Caudate nucleus (tissue), 63 donors: ENCODE measurements at places on chromosomes 16 and 17.

DNA sequence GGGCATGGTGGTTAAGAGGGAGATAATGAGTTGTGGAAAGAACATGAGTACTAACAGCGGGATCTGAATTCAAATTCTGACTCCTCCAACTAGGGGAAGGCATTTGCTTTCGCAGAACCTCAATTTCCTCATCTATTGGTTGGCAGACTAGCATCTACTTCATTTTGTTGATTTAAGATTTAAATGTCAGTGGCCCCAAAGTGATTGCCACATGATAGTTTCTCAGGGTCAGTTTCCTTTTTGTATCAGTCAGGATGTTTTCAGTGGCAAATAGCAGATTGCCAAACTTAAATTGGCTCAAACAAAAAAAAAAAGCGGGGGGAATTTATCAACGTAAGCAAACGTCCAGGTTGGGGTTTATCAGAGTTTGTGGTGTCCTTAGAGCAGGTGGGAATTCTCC lies 25.1 kb upstream of the NOS2 start:
- no peak for DNase-seq

GRCh38 chr16:11045846-11046245 lies 101.5 kb downstream of the CLEC16A start:
- no peak for DNase-seq

DNA sequence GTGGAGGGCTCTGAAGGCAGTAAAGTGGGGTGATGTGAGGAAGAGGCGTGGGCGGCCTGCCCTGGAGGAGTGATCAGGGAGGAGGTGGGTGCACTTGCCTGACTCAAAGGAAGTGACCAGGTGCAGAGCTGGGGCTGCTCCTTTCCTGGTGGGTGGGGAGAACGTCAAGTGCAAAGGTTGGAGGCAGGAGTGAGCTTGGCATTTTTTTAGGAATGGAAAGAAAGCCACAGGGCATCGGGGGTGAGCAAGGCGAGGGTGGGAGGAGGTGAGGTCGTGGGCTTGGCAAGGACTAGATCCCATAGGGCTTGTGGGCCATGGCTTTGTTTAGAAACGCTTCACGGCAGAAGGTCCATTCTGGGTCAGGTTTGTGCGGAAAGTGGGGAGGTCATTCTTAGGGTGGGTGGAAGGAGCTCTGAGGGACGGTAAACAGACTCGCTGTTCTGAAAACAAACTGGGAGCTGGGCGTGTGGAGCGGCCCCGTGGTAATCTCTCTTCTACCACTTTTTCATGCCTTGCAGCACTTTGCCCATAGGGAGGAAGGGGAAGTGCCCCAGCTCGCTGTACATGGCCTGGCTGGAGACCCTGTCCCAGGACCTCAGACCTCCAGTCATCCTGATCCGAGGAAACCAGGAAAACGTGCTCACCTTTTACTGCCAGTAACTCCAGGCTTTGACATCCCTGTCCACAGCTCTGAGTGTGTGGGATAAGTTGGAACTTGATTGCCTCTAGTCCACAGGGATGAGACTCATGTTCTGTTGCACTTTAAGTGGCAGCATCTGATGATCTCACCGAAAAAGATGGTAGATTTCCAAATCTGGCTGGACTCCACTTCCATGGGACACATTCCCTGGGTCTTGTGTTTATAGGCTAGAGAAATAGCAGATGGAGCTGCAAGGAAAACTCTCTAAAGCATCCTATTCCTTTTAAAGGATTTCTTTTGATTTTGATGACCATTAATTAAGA lies 18.9 kb upstream of the HERPUD1 start:
- DNase-seq: no peak

DNA sequence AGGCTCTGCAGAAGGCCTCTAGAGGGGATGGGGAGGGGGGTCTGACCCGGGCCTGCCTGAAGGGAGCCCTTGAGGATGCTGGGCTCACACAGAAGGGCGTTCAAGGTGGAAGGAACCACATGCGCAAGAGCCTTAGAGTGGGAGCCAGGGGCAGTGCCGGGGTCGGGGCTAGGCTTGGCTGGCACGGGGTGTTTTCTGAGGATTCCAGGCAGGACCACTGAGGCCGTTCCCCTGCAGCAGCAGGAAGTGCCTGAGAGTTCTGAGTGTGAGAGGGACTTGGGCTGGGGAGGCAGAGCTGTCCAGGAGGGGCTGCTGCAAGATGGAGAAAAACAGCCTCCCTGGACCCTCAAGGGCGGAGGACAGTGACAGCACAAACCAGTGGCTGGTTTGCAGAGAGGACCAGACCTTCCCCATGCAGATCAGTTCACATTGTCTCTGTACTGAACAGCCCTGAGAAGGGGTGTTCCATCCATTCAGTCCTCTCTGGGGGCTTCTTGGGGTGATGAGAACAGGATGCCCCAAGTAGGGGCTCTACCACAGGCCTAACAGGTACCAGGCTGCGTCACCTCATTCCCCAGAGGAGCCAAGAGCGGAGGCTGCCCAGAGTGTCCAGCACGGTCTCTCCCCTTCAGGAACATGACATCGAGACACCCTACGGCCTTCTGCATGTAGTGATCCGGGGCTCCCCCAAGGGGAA lies 3.4 kb downstream of the NDRG4 start:
- DNase-seq: no peak

- DNase-seq: no peak
These were observed 66.3 kb downstream of the CACNG1 start for GRCh38 chr17:67110619-67111018.

DNA sequence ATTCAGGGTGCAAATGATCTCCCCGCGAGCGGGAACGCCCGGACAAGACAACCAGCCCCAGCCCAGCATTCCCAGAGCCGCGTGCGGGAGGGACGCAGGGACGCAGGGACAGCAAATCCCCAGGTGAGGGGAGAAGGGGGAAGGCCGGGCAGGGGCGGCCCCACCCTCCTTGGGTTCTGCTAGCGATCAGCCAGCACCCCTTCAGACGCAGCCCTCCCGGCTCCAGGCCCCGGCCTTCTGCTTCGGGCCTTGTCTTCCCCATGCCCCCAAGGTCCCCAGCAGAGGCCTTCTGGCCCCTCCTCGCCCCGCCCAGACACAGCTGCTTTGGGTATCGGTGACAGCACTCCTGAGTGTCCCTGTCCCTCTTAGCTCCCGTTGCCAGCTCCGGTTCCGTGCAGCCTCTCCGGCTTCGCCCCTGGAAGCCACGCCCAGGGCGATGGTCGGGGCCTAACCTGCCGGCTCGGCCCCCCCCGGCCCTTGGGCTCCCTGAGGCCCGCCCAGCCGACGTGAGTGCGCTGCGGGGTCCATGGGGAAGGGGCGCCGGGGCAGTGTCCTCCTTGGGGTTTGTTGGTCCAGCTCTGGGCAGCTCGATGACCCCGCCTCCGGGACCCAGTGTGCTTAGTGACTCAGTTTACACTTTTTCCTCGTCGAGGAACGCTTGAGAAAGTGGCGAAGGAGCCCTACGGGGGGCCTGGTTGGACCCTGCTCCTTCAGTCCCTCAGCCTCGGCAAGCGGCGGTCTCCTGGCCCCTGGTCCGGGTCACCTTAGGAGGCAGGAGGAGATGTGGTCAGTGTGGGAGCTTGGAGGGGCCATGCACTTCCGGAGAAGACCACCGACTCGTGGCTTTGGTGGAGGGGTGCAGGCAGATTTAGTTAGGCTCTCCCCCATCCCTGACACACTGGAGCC lies 50.5 kb upstream of the AMZ2 start:
- DNase-seq: no peak

DNA sequence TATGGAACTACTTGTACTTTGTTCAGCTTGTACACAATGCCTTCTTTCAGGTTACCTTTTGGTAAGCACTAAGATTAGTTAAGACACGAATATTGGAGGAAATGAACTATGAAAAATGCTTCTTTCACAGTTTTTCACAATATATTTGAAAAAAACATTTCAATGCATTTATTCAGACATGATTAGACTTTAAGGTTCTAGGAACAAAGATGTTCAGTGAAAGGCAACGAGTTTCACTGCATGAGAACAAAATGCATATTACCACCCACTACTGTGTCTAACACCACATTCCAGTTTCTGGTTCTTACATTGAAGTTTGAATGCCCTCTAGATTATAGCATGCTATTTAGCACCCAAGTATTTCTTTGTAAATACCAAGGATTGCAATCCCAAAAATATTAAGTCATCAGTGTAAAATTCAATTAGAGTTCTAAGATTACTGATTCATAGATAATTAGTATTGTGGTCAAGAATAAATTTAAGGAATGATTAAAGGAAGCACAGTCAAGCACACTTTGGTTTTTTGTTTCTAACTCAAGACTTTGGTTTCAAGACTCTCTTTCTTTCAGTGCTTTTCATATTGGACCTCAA lies 261.7 kb downstream of the CEP112 start:
- no peak for DNase-seq

DNA sequence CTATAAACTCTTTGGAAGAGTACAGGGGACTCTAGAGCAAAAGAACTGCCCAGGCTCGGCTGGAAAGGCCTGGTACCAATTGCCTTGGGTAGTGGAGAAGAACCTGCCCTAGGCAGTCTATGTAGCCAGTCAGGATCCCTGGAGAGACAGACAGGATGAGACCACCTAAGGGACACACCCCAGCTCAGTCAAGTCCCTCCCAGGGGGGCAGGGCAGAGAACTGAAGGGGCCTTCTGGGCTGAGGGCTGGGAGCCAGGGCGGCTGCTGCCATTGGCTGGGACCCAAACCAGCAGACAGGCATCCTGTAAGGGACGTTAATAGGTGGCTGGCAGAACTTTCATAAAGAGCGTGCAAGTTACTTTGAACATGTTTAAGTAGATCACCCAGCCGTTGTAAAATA lies 12.8 kb upstream of the SLC38A8 start:
- no peak for DNase-seq

- DNase-seq: no peak
These were observed 3.4 kb upstream of the NLRC5 start for GRCh38 chr16:56985962-56986360.

- DNase-seq: no peak
These were observed 401 bp downstream of the NXN start for GRCh38 chr17:979212-979538.

DNA sequence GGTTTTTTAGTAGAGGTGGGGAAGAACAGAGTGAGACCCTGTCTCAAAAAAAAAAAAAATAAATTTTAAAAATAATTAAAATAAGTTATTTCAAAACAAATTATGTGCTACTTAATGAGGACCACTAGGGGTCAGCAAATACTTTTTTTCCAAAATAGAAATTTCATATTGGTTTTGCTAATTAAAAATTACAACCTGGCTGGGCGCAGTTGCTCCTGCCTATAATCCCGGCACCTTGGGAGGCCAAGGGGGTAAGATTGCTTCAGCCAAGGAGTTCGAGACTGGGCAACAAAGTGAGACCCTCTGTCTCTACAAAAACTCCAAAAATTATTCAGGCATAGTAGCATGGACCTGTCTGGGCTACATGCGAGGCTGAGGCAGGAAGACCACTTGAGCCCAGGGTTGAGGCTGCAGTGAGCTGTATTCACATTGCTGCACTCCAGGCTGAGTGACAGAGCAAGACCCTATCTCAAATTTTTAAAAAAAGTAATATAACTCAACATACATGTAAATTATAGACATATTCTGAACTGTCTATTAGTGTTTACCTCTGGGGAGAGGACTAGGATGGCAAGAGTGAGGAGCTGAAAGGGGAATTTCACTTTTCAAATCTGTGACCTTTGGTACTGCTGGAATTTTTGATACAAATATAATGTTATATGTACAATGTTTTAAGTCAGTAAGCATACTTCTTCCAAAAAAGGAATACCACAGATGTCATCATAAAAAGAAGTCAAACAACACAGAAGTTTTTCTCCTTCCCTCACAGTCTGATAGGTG lies 8.1 kb downstream of the MEIOB start:
- no peak for DNase-seq

GRCh38 chr16:77916111-77916510 lies 106.2 kb upstream of the CLEC3A start:
- no peak for DNase-seq

GRCh38 chr17:36756695-36757094 lies 155.3 kb downstream of the MRM1 start:
- no peak for DNase-seq

- DNase-seq: no peak
These were observed 25.6 kb downstream of the METTL9 start for GRCh38 chr16:21625026-21625425.

GRCh38 chr16:53822936-53823529 lies 119.1 kb downstream of the FTO start:
- DNase-seq: no peak

- no peak for DNase-seq
These were observed 7.0 kb downstream of the FBF1 start for GRCh38 chr17:75933808-75934207.

- DNase-seq: no peak
These were observed 27.4 kb upstream of the NAGLU start for GRCh38 chr17:42508426-42509165.

GRCh38 chr17:82389379-82389778 lies 17.8 kb downstream of the UTS2R start:
- DNase-seq: no peak

GRCh38 chr16:87033541-87034300 lies 283.5 kb downstream of the C16orf95 start:
- DNase-seq: no peak

- no peak for DNase-seq
These were observed 2.2 kb downstream of the GALNS start for GRCh38 chr16:88854306-88855111.

DNA sequence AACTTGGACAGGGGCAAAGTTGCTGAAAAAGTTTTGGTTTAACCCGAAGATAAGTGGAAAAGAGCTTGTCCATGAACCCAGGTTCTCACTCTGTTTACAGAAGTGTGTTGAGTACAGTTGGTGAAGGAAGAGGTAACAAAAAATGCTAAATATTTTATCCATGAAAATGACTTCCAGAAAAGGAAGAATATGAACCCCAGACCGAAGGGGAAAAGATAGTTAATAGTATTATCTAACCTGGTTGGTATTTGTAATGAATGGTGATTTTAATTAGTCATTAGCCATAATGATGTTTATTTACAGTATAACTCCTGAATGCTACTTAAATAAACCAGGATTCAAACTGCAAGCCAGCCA lies 574 bp upstream of the TMEM106A start:
- DNase-seq: no peak

DNA sequence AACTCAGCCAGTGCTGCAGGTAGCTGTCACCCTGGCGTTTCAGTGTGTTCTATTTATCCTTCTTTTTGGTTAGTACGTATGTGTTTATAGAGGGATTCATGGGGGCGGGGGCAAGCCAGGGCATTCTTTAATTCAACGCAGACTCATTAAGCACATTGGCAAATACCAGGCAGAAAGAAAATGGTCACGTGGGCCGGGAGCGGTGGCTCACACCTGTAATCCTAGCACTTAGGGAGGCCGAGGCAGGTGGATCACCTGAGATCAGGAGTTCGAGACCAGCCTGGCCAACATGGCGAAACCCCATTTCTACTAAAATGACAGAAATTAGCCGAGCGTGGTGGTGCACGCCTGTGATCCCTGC lies 69.1 kb downstream of the HAPSTR1 start:
- no peak for DNase-seq

GRCh38 chr16:23434380-23434779 lies 18.6 kb downstream of the COG7 start:
- DNase-seq: no peak

DNA sequence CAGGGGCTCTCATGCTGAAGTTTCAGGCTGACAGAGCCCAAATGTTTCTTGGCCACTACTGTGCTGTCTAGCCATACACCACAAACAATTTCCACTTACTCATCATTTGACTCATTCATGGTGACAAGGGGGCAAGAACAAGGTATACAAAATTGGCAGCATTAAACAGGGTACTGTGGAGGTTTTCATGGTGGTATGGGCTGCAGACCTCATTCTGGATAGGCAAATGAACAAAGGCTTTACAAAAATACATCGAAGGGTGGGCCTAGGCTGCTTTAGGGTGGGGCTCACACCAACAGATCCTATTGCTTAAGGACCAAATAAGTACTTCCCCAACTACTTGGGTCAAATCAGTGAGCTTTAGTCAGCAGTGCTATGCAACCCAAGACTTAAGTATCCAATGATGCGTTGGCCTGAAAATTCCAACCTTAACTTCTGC lies 53.0 kb downstream of the N4BP1 start:
- no peak for DNase-seq

GRCh38 chr17:48001197-48001596 lies 30.3 kb downstream of the CDK5RAP3 start:
- DNase-seq: no peak
